ENCODE measurements at places on chromosomes 2 and 18.
A peak's percentile ranks its signal among the peaks of the same experiment; 100 is the strongest.

- no peak for DNase-seq
Measured at GRCh38 chr2:182724656-182725055, 8.6 kb downstream of the DNAJC10 start.

DNA sequence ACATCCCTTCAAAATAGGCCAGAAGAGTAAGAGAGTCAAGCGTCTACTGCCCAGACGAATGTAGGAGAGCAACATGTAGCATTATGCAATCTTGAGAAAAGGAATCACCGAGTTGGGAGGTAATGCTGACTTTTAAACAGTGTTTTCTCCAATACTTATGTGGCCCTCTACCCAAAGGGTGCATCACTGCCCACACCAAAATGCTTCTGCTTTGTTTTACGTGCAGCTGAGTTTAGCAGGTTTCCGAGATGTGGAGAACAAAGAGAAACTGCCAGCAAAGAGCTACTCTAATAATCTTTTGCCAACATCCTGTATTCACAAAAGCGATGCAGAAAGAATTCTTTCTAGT lies 63.4 kb upstream of the ZEB2 start:
- DNase-seq = peak; percentile 60

DNA sequence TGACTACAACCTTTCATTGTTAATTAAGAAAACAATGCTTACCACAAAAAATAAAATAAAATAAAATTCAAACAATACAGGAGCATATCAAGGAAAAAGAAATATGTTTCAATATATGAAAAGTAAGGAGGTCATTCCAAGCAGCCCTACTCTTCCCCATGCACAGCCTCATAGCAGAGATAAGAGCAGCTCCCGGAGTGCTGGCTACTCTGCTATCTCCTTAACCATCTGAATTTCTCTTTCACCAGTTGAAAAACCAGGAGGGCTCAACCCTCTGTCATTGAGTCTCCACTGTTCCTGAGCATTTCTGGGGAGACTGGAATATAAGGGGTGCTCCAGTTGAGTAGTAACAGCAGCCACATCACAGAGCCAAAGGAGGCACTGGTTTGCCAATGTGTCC lies 201.4 kb downstream of the TCF4 start:
- peak; percentile 24 for DNase-seq

GRCh38 chr2:235303499-235304291 lies 190.1 kb upstream of the AGAP1 start:
- DNase-seq = no peak

GRCh38 chr2:118807668-118808428 lies 39.6 kb downstream of the EN1 start:
- DNase-seq = no peak

Data from hematopoietic multipotent progenitor cell treated with erythropoietin and hydrocortisone succinate and interleukin-3 and kit ligand, for 6 days (in vitro differentiated cells).